ENCODE measurements at places on chromosomes 4 and X. TPM values are rescaled to one million over a fixed set of nuclear protein-coding genes. Genes with fewer than 3 reads are reported as not detected.

DNA sequence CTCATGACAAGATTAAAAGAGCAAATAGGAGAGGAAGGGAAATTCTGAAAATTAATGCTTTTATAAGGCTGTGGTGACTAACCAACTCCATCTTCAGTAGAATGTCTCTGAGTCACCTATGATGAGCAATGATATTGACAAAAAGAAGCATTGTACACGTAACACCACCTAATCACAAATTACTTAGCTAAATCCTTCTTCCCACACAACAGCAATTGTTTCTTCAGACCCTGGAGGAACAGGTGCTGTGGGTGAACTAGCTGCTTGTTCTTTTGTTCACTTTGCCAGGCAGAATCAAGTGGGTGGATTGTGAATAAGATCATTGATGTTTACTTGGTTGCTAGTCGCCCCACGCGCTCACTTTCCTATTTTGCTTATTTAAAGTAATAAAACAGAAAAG lies 315.5 kb downstream of the CAMK2D start:
- no peak for DNase-seq

AWAT1 gene
- not detected for total RNA-seq

ARMCX4 gene
- total RNA-seq = 14.3 TPM

DCLK2 gene
- 2.9 TPM for total RNA-seq

Data from lower lobe of right lung (tissue), 2 donors.